Activated T-cell treated with anti-CD3 and anti-CD28 coated beads for 24 hours (primary cell): ENCODE measurements at places on chromosomes 2 and 18.

DNA sequence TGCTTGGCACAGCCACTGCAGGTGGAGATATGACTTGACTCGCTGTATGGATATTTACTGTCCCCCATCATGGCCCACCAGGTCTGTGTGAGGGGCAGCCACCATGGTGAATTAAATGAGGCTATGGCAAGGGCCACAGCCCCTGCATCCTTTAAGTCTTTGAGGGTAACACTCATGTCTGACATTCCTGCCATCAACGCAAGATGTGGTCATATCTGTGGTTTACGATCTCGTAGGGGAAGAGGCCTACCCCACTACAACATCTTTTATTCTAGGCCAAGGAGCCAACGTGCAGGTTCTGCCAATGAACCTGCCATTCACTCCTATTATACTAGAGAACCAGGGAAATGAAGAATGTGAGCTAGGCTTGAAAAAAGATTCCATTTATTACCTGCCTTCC is 381.6 kb upstream of the ID2 start:
- no peak for DNase-seq

GRCh38 chr2:120525056-120526046 is 179.4 kb downstream of the INHBB start:
- no peak for DNase-seq

DNA sequence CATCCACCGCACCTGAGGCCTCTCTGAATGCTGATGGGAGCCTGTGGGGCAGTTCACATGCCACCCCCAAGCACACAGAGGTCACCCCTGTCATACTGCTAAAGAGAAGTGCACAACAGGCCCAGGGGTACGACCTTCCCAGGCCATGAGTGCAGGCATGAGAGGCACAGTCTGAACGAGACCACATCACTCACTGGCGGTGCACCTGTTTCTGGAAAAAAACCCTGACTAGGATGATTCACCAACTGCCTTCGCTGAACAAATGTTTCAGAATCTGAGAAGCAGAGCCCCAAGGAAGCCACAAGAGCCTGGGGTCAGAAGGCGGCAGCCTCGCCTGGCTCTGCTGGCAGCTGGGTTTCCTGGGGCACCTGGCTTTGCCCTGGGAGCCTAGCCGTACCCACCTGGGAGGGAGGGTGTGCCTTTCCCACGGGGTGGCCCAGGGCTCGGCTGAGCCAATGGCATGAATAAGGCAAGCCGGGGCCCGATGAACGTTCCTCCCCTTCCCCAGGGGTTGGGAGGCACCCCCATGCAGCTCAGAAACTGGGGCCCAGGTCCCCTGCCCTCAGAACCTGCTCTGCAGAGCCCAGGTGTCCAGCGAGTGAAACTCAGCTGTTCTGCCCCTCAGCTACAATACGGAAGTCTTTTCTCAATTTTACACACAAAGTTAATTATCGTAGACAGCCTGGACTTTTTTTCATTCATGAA is 73.8 kb downstream of the HDAC4 start:
- DNase-seq = peak; percentile 67

- no peak for DNase-seq
Measured at GRCh38 chr2:15852811-15853210, 87.5 kb upstream of the MYCN start.

DNA sequence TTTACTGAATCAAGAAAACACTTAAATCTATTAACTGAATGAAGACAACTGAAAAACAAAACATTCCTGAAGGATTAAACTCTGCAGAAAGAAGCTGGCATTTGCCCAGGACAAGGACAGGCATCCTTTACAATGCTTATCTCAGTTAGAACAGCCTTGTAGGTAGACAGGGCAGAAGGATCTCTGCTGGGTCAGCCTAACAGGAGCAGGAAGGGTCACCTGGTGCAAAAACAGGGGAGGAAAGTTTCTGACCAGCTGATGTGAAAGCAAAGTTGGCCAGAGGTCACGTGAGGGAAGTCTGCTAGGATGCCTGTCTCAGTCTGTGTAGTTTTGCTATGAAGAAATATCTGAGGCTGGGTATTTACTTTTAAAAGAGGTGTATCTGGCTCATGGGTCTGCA is 348.6 kb downstream of the ANAPC1 start:
- no peak for DNase-seq

DNA sequence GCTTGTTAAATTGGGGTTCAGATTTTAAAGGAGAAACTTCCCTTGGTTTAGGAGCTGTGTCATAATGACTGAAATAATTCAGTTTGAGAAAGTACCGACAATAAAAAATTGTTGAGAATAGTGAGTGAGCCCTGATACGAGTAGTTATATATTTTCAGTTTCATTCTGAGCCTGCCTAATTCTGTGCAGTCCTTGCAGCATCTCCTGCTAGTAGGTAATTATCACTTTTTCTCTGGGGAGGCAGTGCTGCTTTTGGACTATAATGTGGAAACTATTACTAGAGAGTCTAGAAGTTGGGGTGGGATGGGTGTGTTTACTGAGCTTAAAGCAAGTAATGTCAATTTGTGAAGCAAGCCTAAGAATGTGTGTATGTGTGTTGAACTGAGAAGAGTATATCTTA is 21.7 kb downstream of the ZNF638 start:
- no peak for DNase-seq

DNA sequence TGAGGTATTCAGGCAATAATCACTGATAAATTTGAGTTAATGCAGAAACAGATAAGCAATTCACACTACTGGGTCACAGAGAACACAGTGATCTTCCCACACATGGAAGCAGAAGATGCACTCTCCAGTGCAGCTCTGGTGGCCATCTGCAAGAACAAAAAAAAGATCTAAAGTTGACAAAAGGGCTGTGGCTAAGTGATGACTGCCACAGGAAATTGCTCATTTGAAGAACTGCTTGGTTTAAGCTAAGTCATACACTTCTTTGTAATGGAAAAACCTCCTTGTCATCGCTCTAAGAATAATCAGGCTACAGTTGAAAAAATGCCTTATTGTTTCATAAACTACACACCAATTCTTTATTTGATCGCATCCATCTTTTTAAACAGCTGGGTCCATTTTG is 115.1 kb downstream of the DTNB start:
- peak; percentile 16 for DNase-seq

DNA sequence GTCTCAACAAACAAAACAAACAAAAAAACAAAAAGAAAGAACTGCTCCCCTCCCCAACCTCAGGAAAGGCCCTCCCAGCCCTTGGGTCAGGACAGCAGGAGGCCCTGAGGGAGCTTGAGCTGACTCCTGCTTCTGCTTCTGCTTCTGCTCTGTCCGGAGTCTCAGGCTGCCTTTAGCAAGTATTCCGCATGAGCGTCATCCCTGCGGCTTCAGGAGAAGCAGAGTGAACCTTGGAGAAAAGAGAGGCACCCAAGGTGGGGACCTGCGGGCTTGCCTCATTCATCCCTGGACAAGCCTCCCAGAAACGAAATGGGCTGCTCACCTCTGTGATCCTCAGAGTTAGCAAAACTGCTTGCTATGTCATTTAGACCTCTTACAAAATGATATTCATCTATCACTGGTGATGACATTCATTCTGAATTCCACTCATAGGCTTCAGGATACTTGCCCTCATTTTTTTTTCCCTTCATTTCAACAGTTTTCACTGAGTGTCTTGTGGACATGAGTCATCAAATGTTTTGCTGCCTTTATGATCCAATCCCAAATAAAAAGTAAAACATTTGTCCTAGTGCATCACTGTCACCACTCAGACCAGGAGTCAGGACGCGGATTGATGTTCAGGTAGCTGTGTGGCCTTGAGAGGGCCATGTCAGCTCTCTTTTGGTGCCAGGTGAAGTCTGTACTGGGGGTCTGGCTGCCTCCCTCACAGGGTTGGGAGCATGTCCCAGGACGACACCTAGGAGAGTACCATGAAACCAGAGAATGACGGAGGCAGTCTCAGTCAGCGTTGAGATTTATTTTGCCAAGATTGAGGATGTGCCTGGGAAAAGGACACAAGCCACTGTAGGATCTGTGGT is 51.7 kb downstream of the IMPA2 start:
- DNase-seq = no peak

GRCh38 chr2:234102112-234102511 is 51.6 kb downstream of the SPP2 start:
- DNase-seq = no peak

DNA sequence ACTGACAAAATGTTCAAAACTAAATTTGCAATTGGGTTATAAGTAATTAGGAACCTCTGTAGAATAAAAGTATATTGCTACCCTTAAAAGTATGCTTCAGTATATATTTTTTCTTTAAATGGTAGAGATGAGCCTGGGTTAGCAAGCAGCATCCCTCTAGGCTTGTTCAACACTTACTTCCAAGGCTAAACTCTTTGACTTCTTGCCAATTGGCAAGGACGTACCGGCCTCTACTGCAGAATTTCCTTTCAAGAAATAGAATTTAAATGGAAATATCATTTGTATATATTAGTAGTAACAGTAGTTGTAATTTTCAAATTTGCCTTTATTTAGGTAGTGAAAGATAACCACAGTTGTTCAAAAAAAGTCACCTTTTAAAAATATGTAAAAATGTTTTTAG is 105.1 kb upstream of the SLC38A11 start:
- no peak for DNase-seq

- no peak for DNase-seq
Measured at GRCh38 chr2:217051416-217051815, 191.6 kb upstream of the TNP1 start.

- no peak for DNase-seq
Measured at GRCh38 chr2:105373344-105373781, 25.5 kb downstream of the FHL2 start.

DNA sequence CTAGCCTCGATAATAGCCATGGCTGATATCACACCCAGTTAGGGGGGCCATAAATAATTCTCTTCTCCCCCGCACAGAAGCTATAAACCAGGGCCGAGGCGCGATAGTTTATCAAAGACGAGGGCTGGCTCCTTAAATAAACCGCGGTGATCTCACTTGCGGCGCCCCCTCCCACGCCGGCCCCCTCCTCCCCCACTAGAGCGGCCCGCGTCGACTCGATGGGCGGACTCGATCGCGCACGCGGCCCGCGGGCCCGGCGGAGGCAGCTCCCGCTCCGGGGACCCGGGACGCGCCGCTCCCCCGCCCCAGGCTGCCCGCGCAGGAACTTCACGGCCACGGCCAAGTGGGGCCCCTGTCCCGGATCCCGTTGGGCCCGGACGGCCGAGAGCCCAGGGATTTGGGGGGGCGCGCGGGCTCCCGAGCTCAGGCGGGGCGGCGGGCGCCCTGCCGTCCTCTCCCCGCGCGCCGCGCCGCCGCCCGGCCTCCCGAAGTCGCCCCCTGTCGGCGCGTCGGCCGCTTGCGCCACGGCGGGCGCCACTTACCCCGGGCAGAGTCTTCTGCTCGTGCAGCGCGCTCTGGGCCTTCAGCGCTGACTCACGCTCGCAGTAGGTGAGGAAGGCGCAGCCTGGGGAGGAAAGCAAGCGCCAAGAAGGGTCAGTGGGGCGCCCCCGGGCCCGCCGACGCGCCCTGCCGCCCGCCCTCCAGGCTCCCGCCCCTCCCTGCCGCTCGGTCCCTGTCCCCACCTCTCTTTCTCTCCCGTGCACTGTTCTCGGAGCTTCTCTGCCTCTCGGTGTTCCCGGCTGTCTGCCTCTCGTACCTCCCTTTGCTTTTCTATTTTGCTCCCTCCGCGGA is 80.4 kb downstream of the CELF4 start:
- no peak for DNase-seq
